Activated CD8-positive, alpha-beta memory T cell treated with anti-CD3 and anti-CD28 coated beads for 1 hour (primary cell): ENCODE measurements at places on chromosomes 12 and 14.

GRCh38 chr12:92786045-92786444 lies 83.3 kb downstream of the PLEKHG7 start:
- DNase-seq = no peak

DNA sequence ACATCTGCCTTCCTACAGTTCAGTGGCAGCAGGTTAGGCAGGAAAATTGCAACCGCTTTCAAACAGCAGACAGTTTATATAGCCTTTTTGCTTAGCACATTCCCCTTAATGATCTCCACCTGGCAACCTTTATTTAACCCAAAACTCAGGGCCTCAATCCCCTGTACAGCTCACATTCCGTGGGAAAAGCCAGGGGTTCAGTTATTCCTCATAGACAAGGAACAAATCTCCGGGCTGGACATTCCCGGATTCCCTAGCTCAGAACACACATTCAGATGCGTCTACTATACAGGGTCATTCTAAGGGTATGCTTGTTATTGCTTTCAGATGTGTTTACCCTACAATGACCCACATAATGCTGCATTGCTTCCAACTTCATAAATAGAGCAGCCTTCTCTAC lies 73.8 kb upstream of the DCN start:
- DNase-seq = no peak

GRCh38 chr12:120687578-120688289 lies 785 bp downstream of the MLEC start:
- no peak for DNase-seq

DNA sequence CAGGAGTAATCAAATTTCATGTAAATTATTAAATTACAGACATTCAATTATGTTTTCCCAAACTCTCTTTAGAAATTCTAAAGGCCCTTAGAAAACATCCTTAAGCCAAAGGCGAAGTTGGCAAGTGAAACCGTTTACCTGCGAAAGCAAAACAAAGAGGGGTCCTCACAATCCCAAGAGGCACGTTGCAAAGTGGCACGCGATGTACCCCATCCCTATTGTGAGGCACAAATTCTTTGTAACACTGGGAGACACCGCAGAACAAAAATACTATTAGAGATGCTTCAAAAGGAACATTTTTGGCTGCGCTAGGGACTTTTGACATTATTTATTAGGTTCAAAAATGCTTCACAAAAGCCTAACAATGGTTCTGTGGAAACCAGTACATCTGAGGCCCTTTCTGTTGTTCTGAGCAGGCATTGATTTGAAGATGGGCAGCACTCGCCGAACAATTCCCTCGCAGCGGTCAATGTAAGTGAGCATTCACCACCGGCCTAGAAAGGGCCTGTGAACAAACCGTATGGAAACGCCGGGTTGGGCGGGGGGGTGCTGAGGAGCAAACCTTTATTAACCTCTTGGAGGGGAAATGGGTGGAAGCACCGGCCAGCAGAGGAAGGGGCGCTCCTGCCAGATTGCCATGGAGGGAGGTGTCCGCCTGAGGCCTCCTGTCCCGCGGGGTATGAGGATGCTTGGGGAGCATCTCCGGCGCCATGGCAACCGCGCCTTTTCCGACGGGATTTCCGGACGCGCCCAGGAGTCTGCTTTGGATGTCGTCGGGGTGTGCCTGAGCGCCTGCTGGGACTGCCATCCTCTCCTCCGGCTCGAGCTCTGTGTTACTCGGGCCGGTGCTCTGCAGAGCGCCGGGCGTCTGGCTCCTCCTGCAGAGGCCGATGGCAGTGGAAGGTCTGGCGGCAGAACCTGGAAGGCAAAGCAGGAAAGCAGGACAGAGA lies 193.9 kb downstream of the C12orf42 start:
- no peak for DNase-seq

DNA sequence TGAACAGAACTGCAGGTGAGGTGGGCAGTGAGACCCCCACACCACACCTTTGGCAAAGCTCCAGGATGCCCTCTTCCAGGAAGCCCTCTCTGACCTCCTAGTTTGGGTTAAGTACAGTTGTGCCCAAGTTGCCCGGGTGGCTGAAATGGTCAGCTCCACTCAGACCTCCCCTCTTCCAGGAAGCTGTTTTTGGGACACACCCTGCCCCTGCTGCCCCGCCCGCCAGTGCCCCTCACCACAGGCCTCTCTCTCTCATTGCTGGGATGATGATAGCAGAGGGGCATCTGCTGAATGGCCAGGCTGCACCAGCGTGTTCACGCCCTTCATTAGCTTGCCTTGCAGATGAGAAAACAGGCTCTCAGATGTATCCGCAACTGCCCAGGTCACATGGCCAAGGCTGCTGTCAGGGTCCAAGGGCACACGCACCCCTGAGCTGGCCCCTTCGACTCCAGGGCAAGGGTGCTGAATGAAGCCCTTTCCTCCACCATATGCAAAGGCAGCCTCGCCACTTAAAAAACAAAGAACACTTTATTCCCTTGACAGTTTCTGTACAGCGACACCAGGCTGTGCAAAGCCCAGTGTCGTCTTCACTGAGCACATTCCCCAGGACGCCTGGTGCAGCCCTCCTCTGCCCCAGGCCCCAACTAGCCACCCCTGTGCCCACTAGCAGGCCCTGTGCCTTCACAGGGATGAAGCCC lies 15.5 kb downstream of the SLC25A29 start:
- no peak for DNase-seq

DNA sequence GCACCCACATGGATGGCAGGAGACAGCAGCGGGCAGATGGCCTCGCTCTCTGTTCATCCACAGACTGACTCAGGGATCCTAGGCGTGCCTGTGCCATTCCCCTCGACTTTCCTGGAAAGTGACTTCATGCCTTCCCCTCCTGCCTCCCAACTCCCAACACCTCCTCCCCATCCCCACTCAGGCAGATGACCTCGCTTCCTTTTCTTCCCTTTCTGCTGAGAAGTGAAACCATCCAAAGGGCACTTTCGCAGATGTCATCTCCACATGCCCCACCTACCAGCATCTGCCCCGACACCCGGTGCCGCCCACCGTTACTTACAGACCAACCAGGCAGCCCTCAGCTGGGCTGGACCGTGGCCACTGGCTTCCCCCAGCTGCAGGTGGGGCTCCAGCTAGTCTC lies 29.6 kb downstream of the BEGAIN start:
- DNase-seq = no peak

DNA sequence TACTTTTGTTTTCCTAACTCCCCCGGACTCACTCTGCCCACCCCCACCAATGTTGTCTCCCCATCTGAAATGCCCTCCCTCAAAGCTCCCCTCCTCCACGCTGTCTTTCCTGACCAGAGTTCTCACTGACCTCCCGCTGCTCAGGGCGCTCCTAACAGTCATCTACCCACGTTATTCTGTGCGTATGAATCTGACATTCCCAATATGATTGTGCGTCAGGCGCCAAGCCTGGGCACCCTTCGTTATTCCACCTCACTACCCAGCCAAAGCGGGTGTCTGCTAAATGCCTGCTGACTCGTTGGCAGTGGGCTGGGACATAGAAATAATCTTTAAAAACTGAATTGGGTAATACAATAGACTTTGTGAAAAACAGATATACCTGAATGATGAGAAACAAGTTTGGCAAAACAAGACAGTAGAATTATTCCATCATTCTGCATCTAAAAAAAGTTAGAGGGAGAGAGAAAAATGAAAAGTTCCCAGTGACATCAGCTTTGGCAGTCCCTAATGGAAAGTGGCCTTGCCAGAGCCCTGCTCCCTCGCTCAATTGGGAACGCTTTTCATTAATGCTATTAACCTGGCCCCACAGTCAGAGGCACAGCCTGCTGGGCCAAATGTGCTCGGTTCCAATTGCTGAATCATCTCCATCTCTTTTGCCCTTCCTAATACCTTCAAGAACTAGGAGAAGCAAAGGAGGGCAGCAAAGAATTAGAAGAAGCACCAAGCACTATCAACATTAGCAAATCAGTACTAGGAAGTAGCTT lies 74.0 kb upstream of the PLXNC1 start:
- no peak for DNase-seq

DNA sequence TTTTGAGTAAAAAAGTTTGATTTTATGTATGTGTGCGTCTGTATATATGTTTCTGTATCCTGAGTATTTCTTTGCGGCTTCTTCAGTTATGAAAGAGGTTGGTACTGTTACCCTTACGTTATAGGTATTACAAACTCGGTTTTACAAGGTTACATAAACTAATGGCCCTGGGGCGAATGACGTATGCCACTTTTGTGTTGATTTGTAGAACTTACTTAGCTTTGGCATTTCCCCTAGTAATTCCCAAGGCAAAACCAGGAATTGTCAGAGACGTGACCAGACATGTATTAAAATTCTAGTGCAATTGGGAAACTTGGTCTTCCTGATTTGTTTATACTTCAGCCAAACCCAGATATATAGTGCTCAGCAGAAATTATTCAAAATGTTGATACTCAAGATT lies 93.3 kb downstream of the DUSP16 start:
- DNase-seq = no peak

DNA sequence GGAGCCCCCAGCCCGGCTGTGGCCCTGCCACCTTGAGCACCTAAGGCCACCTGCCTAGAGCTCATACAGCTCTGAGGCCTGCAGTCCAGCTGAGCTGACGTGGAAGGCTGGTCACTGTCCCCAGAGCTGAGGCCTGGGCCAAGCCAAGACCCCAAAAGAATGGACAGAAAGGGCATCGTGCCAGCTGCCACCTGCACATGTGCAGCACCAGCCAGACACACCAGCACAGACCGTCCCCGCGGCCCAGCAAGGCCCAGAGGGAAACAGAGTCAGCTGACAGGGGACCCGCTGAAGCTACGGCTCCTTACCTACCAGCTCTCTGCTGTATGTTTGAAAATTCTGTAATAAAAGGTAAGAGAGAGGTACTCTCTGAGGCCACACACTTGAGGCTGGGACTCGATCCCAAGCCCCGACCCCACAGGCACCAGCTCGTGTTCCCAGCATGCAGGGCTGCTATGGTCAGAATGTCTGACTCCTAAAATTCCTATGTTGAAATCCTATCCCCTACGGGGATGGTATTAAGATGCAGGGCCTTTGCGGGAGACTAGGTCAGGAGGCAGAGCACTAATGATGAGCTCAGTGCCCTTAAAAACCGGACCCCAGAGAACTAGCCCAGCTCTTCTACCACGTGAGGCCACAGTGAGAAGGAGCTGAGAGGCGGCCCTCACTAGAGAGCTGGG lies 25.4 kb downstream of the BRF1 start:
- no peak for DNase-seq

GRCh38 chr12:13841358-13841757 lies 140.0 kb downstream of the GRIN2B start:
- no peak for DNase-seq

- DNase-seq = no peak
Measured at GRCh38 chr12:26239852-26240815, 44.8 kb downstream of the SSPN start.

DNA sequence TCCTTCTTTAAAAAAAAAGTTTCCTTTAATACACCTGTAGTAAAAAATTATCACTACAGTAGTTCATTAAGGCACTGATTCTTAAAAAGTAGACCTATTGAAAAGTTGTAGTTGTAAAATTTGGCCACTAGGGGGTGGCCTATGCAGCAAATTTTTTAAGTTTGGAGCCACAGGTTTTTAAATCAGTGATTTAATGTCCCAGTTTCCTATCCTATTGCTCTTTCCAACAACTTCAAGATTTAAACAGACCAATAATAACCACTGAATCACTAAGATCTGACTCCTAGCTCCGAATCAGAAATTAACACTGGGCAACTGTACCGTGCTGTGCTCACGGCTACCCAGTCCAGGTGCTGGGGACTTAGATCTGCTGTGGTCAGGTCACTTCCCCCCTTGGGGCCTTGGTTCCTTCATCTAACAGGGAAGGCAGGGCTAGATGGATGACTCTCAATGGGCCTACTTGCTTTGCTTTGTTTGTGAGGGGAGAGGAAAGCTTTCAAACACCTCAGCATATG lies 279.3 kb downstream of the MED13L start:
- no peak for DNase-seq

GRCh38 chr14:24436355-24437019 lies 6.1 kb downstream of the SDR39U1 start:
- DNase-seq = no peak

GRCh38 chr12:11638315-11638916 lies 11.1 kb upstream of the ETV6 start:
- DNase-seq = no peak

- DNase-seq = no peak
Measured at GRCh38 chr14:49863487-49864281, 11.1 kb upstream of the NEMF start.

DNA sequence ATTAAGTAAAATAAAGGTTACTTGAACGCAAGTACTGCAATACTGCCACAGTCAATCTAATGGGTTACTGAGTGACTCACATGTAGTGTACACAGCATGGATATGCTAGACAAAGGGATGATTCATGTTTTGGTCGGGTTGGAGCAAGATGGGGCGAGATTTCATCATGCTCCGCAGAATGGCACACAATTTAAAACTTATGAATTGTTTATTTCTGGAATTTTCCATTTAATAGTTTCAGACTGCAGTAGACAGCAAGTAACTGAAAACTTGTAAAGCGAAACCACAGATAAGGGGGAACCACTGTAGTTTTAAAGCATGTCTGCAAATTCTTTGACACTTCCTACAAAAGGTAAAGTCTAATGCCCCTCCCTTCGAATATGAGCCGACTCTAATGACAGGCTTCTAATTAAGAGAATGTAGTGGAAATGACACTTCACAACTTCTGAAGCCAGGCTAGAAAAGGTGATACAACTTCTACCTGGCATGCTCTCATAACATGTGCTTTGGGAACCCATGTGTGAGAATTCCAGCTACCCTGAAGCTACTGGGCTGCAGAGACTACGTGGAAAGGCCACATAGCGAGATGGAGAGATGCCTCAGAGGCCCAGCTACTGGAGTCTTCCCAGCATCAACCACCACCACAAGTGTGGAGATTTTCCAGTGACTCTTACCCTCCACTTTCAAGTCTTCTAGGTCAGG lies 13.9 kb upstream of the TCP11L2 start:
- no peak for DNase-seq

DNA sequence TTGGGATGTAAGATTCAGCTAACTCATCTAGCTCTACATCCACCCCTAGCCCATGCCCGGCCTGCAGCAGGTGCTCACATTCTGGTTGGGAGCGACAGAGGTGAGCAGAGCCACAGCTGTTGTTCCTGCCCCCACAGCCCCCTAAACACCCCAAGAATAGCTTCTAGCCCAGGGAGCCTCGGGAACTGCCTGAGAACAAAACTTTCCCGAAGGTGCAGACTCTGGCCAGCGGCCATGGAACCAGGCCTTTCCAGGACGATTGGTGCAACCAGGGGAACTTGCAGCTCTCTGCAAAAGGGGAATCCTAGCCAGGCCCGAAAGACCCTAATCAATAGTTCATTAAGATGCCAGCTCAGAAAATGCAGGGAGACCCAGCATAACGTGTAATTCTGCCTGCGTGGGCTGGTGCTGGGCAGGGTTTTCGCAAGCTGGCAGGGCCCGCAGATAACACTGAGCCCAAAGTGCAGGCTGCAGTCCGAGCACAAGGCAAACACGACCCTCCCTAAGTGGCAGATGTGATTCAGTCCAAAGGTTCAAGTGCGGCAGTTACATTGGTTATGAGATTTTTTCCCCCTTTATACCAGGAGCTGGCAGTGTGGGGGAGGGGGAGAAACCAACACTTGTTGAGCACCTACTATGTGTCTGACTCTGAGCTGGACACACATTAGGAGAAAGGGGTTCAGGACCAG lies 122.5 kb upstream of the MAP1LC3B2 start:
- no peak for DNase-seq
